ENCODE measurements at places on chromosomes 6 and 20. TPM values are rescaled to one million over a fixed set of nuclear protein-coding genes. Genes with fewer than 3 reads are reported as not detected.

The SYNJ2 gene
- 19.9 TPM for total RNA-seq

The GABBR1 gene
- total RNA-seq: 51.2 TPM

The NT5DC1 gene
- total RNA-seq: 15.9 TPM

The NRSN1 gene
- 0.40 TPM for total RNA-seq

The SLC26A8 gene
- not detected for total RNA-seq

The PHACTR3 gene
- total RNA-seq: 0.59 TPM

The TINAG gene
- total RNA-seq: not detected

The CLVS2 gene
- 0.50 TPM for total RNA-seq

The PIGT gene
- total RNA-seq: 87.3 TPM

The ZC2HC1B gene
- not detected for total RNA-seq

The ULBP2 gene
- not detected for total RNA-seq

The SLC52A3 gene
- 0.67 TPM for total RNA-seq

DNA sequence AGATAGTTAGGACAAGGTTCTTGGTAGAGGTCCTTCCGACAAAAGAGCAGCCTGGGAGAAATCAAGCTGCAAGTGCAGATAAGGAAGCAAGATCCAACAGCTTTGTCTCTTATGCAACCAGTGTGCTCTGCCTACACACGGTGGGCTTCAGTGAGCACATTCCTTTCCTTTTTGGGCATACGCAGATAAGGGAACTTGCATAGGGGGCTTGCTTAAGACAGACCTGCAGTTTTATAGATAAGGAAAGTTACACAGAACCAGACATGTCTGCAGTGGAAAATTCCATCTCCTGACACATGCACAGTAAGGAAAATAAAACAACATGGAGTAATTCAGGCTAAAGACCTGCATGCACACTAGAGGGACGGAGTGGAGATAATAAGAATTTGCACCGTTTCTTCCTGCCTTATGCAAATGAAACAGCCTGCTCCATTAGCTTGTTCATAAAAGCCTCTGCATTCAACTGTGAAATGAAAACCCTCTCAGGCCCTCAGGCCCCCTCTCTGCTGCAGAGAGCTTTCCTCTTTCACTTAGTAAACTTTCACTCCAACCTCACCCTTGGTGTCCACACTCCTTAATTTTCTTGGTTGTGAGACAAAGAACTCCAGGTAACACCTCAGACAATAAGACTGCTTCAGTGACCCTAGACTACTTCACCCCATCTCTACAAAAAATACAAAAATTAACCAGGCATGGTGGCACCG, 97.5 kb upstream of the MYLIP start:
- no peak for ATAC-seq

DNA sequence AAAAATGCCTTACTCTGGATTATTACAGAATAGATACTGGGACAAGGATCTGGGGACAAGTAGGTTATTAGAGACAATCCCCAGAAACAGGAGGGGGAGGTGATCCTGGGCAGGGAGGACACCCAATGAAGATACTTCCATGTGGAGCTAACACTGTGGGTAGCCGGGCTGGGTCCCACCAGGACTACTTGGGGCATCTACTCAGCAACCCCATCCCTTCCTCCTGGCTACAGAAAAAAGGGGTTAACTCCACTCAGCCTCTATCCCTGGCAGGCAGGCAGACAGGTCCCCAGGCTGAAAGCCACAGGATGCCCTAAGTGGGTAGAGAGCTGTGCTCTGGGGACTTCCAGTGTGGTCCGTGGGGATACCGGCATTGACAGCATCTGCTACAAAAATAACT, 68.0 kb upstream of the NXT1 start:
- no peak for ATAC-seq

DNA sequence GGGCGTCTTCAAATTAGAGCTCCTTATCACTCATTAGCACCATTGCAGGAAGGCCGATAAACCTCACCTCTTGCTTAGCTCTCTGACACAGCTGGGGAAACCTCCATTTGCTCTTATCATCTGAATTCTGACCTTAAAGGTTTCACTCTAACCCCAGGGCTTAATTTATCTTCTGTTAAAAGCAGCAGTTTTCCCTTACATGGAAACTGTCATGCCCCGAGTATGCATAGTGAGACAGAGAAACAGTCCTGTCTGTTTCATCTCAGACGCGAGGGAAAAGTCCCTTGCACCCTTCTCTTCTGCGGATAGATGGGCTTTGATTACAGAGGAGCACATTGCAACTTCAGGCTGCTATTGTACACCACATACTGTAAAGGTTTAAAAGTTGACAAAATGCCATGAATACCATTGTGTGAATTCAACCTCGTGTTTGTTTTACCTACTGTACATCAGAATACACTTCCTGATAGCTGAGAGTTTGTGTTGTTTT, 191.5 kb upstream of the BMP2 start:
- no peak for ATAC-seq

DNA sequence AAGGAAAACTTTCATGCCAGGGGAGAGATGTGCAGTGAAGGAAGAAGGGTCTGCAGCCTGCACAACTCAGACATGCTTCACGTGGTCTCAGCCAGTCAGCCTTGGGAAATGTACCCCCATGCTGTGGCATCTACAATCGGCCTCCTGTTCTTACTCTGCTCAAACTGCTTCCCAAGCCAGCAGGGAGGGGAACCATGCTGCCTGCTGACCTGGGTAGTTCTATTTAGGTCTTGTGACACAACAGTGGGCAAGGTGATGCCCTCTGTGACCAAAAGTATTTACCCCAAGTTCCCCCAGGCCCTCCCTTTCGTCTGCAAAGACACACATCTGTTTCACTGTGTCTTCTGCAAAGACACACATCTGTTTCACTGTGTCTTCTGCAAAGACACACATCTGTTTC, 106.9 kb downstream of the SLC23A2 start:
- ATAC-seq: no peak

- no peak for ATAC-seq
These were observed 19.4 kb downstream of the ULBP1 start for GRCh38 chr6:149983145-149983544.

GRCh38 chr6:125165256-125165655, 11.7 kb downstream of the TPD52L1 start:
- no peak for ATAC-seq

GRCh38 chr20:24257171-24257570, 212.3 kb upstream of the SYNDIG1 start:
- ATAC-seq: no peak

DNA sequence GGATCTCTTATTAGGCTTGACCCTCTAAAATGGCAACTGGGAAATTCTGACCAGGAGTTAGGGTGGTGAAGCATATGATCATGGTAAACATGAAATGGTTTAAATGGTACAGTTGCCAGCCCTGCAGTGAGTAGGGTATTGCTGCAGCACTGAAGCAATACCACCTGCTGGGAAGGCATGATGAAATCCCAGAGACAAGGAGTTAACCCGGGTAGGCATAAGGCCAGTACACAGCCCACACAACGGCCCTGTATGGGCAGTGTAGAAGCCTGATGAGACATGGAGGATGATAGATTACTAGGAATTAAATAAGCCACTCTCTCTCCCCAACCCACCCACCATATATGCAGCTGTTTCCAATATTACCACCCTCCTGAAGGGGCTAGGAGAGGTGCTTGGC, 197.4 kb upstream of the MOCS1 start:
- no peak for ATAC-seq

- no peak for ATAC-seq
These were observed 193.1 kb upstream of the SHLD1 start for GRCh38 chr20:5557123-5557522.

GRCh38 chr6:158205169-158205944, 37.2 kb downstream of the GTF2H5 start:
- ATAC-seq: no peak

GRCh38 chr6:166813461-166813860, 142.9 kb downstream of the RNASET2 start:
- ATAC-seq: no peak

DNA sequence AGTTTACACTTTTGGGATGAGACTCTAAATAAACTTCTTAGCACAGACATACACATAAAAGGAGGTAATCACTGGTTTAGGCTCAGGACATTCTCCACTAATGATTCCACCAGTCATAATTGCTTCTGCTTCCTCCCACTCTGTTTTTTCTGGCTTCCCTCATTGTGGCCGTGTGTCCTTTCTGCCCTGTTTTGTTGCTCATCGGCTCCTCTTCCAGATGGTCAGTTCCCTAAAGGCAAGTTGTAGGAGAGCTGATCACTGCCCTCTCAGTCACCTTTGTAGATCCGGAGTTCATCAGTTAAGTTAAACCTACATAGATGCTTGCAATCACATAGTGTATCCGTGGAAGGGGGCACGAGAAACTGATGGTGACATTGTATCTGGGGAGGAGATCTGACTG, 200.5 kb upstream of the ARG1 start:
- no peak for ATAC-seq

Measured in gastroesophageal sphincter (tissue), 4 donors.